ENCODE measurements at places on chromosomes 4 and X.

- DNase-seq, result no peak
These were observed 415.8 kb upstream of the GRID2 start for GRCh38 chr4:91887926-91888325.

GRCh38 chrX:134658760-134659023 is 421 bp upstream of the PLAC1 start:
- DNase-seq, result no peak

DNA sequence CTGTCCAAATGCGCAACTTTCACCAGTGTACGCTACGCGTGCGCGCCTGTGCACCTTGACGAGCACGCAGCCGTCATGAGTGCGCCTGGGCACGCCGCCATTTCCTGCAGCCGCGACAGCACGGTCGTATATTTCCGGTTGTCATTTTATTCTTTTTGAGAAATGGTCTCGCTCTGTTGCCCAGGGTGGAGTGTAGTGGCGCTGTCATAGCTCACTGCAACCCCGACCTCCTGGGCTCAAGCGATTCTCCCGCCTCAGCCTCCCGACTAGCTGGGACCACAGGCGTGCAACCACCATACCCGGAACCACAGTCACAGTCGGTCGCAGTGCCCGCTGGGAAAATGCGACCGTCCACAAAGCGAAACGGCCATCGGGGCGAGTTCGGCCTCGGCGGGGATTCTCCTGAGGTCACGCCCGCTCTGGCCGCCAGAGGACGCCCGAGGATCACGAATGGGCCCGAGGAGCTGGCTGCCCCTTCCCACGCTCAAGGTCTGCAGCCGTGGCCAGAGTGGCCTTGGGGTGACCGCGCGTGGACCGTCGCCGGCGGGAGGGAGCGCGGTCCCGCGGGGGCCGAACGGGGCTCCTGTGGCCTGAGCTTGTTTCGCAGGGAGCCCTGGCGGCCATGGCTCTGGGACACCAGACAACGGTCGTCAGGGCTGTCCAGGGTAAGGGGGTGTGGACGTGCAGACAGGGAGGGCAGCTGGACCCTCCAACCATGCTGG is 23.7 kb upstream of the PNMA3 start:
- DNase-seq, result peak; percentile 4

DNA sequence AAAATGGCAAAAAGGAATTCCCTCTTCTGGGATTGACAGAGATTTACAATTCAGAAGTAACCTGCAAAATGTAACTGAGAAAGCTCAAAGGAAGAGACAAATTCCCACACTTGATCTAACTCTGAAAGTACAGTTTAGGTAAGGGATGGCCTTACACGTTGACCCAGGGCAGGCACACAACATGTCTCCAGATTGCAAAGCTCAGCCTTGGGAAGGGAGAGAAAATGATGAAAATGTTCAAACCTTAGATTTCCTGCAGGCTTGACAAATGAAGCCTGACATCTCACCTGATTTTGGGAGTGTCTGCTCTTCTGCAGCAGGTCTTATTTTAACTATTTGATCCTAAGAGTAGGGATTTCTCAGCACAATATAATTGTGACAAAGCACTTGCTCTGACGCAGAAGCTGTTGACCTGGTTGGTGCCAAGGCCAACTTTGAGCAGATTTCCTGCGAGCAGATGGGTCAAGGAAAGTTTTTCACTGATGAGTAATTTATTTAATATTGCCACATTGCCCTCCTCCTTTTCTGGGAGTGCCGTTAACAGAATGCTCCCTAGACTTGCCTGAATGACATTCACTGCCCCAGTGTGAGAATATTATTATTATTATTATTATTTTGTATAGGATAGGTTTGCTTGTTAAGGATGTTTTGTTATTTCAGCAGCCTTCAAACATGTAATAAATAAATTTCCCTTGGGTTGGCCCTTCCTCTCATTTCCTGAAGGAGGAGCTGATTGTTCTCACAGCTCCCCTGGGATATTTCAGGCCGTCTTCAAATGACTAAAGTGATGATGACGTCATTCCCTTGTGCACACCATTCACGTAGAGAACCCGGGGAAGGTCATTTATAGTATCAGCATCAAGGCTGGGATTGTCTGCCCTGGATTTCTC is 157.1 kb downstream of the VEGFC start:
- no peak for DNase-seq

- no peak for DNase-seq
These were observed 2.9 kb upstream of the BGN start for GRCh38 chrX:153491918-153492317.

Data from NCI-H1436 treated with DMSO at 0.1 percent for 48 hours (cell line).